ENCODE measurements at places on chromosomes 2 and 18.

DNA sequence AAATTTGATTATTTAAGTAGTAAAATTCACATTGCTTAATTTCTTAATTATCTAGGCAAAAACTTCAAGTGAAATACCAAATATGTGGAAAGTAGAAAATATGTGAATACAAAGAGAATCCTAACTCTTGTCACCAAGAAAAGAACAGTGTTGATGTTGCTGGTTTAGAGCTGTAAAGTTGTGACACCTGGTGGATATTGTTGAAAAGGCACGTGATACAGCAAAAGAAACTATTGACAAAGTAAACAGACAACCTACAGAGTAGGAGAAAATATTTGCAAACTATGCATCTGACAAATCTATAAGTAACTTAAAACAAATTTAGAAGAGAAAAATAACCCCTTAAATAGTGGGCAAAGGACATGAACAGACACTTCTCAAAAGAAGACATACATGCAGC, 25.6 kb upstream of the ZC3H15 start:
- DNase-seq, result no peak

DNA sequence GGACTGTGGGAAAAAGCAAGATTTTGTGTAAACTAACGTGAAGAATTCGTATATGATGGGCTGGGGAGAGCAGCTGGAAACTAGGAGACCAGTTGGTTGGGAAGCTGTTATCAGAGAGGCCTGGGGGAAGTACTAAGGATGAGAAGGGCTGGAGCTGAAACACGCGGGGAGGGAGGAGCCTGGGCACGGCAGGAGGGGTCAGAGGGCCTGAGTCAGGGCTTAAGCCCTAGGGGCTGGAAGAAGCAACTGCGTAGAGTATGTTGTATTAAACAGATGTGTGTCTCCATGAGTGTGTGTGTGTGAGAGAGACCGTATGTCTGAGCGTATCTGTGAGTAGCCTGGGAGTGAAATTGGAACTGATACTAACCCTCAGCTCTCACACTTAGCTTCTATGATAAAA, 8.4 kb downstream of the POMC start:
- no peak for DNase-seq

- no peak for DNase-seq
Measured at GRCh38 chr18:56380685-56381084, 257.7 kb downstream of the TXNL1 start.

DNA sequence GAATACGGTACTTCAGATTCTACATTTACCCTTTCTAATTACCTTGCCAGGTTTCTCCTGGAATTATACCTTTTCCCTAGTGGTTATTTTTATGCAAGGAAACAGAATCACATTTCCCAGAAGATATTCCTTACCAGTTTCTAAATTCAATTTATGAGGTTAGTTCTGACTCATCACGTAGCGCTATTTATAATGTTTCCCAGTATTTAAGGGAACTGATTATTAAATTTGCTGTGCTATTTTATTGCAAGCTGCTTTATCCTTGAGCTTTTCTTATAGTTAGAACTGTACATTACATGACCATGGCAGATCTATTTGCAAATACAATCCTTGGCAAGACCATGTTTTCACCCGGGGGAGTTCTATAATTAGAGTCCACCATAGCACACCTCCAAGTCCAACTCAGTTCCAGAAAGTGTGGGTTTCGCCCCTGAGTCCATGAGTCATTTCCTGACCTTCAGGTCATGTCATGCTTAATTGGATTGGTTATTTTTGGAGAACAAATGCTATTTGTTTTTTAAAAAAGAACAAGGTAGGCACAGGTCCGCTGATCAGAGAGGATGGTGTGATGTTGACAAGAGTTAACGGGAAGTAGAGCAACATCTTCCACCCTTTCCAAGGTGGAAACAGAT, 126.6 kb downstream of the ZNF532 start:
- no peak for DNase-seq

- no peak for DNase-seq
Measured at GRCh38 chr2:45768208-45768607, 116.7 kb downstream of the PRKCE start.

DNA sequence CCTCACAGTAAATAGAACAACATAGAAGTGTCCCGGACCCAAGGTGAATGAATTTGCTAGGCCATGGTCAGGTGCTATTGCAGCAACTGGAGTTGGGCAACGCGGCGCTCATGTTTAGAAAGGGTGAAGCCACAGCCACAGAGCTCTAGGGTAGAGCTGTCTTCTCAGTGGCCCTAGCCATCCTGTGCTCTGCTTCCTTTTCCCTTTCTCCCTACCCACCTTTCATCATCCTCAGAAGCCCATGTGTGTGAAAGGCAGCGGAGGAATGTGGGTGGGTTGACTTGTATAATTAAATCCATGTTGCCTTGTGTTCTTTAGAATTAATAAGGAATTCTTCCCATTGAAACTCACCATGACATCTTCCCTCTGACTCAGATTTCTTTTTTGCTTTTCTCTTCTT, 336.7 kb downstream of the OSR1 start:
- no peak for DNase-seq

DNA sequence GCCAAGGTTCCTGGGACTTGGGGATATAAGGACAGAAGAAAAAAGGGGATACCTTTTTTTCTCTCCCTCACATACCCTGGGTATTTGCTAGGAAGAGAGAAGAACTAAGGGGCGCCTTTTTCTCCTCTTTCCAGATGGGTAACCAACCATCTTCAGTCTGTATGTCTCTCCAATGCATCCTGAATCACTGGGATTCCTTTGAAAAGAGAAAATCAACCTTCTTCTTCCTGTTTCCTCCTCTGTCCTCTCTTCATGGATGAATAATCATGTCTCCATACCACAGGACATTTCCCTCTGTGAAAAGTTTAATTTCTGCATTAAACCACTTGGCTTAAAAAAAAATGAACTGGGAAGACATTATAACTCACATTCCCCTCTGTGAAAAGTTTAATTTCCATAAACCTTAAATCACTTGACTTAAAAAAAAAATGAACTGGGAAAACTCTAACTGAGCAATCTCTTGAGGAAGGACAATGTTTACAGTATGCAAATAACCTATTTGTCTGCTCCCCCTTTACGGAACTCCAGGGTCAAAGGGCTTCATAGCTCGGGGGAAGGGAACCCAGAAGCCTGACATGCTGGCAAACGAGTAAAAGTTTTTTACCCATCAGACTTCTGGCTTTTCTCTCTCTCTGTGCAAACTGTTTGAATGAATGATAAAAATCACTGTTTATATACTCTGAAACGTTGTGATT, 56.7 kb upstream of the FAM98A start:
- DNase-seq, result no peak

Measured in NCI-H524 (cell line).